ENCODE measurements at places on chromosomes 11 and 22.

DNA sequence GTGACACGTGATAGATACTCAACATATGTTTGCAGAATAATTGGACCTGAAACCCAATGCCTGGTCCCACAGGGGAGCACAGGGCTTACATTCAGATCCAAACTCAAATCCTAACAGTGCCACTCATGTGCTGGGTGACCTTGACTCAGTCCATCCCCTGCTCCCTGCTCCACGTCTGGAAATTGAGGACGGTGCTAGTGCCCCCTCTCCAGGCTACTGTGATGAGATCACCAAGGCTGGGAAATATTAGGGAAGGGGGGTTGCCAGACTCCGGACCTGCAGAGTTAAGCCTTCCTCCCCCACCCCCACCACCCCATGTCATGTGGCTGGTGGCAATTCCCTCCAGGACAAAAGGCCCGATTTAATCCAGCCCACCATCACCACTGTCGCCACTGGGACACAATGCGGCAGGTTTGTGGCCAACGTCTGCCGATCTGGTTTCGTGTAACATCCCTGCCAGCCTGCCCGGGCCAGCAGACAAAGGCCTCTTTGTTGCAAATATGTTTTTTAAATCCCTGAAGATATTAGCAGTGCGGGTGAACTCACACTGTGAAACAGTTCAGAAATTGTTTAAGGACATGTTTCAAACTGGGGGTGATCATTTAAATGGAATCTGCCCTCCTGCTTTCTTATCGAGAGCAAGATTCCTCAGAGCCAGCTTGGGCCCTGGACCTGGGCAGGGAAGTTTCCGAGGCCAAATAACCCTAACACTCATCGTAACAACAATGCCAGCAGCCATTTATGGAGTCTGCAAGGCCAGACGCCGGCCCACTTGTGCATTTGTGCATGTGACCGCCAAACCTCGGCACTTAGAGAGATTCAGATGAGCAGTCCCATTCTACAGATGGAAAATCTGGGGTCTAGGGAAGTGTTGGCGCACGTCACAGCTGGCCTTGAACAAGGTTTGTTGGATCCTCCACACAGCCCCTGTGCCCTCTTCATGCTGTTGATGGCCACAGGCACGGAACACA is 19.6 kb upstream of the MN1 start:
- DNase-seq: no peak

- no peak for DNase-seq
Measured at GRCh38 chr11:31657091-31657490, 147.5 kb downstream of the ELP4 start.

GRCh38 chr22:27452922-27453321 is 348.6 kb downstream of the MN1 start:
- no peak for DNase-seq

DNA sequence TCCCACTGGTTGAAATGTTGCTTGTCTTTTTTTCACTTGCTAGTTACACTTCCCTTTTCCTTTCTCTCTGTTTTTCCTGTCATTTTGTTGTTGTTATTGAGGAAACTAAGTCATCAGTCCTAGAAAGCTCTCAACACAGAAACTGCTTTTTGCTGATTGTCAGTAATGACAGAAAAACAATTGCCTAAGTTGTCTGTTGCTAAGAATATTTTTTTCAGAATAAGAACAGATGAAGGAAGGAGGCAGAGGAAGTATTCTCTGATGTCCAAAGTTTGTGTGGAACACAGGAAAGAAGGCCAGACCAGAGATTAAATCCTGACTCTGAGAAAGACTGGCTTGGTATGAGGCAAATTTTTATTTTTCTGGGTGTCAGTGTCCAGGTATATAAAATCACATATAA is 163.3 kb downstream of the CASP12 start:
- DNase-seq: no peak

- DNase-seq: no peak
Measured at GRCh38 chr11:123451183-123451781, 21.2 kb downstream of the GRAMD1B start.

DNA sequence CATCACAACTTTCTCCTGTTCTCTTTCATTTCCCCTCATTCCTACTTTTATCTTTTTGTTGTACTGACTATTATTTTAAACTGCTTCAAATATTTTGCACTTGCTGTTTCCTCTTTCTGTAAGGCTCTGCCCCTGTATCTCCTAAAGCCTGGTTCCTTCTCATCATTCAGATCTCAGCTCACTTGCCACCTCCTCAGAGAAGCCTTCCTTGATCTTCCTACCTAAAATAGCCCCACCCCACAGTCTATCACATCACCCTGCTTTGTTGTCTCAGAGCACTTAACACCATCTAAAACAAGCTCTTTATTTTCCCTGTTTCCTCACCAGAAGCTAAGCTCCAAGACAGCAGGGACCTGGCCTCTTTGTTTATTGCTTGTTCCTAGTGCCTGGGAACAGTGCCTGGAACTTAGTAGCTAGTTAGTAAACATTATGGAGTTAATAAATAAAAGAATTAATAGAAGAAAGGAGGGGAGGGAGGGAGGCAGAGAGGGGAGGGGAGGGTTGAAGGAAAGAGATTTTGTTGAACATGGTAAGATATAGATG is 2.5 kb upstream of the STK33 start:
- DNase-seq: no peak

DNA sequence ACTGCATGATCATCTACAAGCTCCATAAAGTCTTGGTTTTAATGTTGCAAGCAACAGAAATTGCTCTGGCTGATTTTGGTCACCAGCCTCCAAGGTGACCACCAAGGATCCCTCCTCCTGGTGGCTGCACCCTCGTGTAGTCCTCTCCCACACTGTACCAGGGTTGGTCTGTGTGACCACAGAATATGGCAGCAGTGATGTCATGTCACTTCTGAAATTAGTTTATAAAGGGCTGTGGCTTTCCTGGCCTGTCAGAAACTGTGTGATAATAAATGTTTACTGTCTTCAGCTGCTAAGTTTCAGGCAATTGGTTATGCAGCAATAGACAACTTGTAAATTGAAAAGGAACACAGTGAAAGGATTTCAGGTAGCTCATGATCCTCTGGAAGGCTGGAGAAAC is 5.3 kb upstream of the PRDM11 start:
- DNase-seq: no peak

- no peak for DNase-seq
Measured at GRCh38 chr11:21811572-21811971, 381.3 kb upstream of the ANO5 start.

- DNase-seq: no peak
Measured at GRCh38 chr11:1041149-1041467, 4.6 kb upstream of the MUC6 start.

- peak; percentile 28 for DNase-seq
Measured at GRCh38 chr11:11996321-11997048, 11.9 kb downstream of the DKK3 start.

DNA sequence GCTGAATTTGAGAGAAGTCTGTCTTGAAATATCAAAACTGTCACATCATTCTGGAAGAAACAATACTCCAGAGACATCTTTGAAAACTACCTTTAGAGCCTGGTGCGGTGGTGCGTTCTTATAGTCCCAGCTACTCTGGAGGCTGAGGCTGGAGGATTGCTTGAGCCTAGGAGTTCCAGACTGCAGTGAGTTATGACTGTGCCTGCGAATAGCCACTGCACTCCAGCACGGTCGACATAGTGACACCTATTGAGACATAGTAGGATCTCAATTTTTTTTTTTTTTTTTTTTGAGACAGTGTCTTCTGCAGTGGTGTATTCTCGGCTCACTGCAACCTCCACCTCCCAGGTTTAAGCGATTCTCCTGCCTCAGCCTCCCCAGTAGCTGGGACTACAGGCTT is 11.5 kb upstream of the AIFM3 start:
- DNase-seq: no peak

GRCh38 chr11:134901955-134902918 is 490.2 kb upstream of the B3GAT1 start:
- no peak for DNase-seq

GRCh38 chr11:97965849-97966646 is 1054.7 kb upstream of the CNTN5 start:
- DNase-seq: no peak

DNA sequence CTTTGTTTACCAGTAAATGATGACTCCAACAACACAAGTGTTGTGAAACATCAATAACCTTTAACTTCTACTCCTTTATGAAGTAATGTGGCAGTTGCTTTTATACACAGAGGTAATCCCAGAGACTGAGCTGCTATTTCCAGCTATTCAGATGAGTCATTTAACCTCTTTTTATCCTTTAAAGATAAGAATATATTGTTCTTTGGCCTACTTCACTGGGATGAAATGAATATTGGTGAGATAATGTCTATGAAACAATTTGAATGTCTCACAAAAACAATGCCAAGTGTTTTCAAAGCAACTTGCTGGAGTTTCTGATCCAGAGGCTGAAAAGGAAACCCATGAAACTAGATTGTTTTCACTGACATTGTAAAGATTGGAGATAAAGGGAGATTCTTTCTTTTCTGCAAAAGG is 564.4 kb upstream of the LUZP2 start:
- no peak for DNase-seq

- DNase-seq: no peak
Measured at GRCh38 chr22:25351631-25352293, 132.3 kb downstream of the CRYBB2 start.

DNA sequence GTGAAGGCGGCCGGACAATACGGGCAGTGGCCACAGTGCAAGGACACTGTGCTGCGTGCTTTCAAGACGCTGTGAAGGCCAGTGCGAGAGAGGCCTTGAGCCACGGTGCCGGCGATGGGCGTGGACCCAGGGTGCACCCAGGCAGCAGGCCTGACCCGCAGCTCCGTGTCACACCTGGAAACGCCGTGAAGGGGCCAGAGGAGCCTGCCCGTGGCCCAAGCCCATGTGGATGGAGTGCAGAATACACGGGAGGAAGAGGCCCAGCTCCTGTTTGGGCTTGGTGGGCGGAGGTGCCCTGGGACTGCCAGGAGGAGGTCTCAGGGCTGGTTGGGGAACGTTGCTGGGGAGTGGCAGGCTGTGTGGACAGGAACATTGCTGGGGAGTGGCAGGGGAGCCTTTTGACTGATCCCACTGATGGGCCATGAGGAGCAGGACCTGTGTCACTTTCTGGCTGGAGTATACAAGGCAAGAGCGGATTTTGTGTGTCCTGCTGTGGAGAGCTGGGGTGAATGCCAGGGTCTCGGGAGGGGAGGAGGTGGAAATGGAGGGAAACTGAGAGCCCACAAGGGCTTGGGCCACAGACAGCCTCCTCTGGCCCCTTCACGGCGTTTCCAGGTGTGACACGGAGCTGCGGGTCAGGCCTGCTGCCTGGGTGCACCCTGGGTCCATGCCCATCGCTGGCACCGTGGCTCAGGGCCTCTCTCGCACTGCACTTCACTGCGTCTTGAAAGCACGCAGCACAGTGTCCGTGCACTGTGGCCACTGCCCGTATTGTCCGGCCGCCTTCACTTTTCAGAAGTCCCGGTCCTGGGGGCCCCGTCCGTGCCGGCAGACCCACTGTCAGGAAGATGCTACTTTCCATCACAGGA is 925.4 kb downstream of the BRD1 start:
- no peak for DNase-seq

- DNase-seq: no peak
Measured at GRCh38 chr11:64223001-64223651, 2.9 kb downstream of the TRPT1 start.

DNA sequence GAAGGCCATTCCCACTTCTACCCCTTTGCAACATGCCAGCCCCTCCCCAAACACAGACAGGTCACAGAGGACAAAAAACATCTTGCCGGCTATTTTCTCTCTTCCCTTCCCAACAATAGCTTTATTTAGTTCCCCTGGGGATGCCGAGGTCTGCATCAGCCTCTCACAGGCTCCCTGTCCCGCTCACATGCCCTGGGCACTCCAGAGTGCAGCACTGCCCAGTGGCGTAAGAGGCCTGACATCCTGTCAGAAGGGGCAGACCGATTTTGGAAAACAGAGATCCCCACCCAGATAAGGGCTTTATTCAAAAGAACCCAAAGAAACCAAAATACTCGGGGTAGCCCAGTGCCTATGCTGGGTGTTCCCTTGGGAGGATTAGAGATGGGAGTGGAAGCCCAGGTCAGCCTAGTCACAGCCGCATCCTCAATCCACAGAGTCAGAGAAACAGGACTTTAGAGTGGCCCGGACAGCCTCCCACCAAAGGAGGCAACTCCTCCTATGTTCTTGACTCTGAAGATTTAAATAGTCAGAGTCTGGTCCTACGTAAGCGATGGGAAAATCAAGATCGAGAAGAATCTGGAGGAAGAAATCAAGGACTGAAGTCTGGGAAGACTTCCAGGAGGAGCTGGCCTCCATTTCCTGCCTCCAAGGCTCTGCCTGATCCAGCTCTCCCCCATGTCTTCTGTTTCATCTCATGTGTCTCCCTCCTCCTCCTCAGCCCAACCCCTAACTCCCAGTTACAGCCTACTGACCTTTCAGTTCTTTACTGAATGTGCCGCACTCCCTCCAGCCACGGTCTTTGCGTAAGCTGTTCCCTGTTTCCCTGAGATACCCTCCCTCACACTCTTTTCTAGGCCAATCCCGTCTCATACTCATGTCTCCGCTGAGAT is 129.3 kb downstream of the FBXO7 start:
- DNase-seq: no peak

- no peak for DNase-seq
Measured at GRCh38 chr11:10640308-10640707, 53.2 kb downstream of the IRAG1 start.

DNA sequence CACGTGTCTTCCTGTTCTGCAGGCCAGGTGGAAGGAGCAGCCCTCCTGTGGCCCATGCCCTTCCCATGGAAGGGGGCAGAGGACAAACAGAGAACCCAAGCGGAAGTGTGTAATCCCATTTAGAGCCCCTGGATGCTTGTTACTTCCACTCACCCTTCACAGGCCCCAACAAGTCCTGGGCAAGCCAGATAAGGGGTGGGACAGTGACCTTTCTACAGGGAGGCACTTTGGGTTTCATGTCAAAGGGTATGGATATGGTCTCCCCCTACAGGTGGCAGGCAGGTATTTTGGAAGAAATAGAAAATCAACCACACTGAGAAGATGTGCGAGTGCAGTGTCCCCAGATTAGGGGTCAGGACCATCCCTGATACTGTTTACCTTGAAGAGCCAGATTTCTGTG is 11.4 kb downstream of the MPEG1 start:
- no peak for DNase-seq

DNA sequence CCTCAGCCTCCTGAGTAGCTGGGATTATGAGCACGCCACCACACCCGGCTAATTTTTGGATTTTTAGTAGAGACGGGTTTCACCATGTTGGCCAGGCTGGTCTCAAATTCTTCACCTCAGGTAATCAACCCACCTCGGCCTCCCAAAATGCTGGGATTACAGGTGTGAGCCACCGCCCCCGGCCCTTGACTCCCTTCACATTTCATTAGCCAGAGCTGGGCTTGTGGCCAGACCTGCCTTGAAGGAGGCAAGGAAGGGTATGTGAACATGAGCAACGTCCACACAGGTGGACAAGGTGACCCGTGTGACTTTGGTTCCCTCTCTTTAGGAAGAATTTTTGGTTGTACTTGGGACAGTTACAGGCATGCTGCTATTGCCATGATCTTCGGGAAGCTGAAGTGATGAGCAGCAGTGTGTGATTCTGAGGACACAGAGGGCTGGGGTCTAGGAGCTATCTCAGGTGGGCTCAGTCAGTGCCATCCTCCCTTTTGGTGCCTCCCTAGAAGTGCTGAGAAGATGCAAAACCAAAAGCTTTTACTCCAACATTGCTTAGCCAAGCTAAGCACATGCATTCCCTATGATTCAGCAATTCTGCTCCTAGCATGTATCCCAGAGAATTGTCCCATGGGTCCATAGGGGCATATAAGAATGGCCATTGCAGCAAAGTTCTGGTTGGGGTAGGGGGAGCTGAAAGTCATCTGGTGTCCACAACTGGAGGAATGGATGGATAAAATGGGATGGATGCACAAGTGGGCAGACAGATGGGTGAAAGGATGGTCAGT is 6.1 kb downstream of the AP5B1 start:
- no peak for DNase-seq

GRCh38 chr22:38112381-38112780 is 1.9 kb upstream of the BAIAP2L2 start:
- DNase-seq: no peak

Measured in NCI-H1694 treated with DMSO at 0.1 percent for 48 hours (cell line).